ENCODE measurements at places on chromosomes 16 and 17.

DNA sequence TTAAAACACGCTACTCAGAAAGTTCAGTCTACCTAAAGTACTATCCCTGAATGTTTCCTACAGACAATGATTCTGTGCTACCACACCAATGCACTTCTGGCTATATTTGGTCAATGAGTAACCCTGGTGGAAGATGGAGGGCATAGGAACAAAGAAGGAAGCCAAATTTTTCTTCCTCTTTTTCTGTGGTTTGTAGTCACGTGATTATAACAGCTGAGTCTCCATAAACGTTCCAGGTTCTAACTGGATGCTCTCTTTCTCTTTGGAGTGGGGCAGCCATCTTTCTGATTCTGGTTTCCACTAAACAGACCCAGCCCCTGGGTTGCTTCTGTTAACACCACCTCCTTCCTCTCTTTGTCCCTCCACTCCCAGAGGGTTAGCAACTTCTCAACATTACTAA is 274.9 kb downstream of the CDH11 start:
- no peak for DNase-seq

DNA sequence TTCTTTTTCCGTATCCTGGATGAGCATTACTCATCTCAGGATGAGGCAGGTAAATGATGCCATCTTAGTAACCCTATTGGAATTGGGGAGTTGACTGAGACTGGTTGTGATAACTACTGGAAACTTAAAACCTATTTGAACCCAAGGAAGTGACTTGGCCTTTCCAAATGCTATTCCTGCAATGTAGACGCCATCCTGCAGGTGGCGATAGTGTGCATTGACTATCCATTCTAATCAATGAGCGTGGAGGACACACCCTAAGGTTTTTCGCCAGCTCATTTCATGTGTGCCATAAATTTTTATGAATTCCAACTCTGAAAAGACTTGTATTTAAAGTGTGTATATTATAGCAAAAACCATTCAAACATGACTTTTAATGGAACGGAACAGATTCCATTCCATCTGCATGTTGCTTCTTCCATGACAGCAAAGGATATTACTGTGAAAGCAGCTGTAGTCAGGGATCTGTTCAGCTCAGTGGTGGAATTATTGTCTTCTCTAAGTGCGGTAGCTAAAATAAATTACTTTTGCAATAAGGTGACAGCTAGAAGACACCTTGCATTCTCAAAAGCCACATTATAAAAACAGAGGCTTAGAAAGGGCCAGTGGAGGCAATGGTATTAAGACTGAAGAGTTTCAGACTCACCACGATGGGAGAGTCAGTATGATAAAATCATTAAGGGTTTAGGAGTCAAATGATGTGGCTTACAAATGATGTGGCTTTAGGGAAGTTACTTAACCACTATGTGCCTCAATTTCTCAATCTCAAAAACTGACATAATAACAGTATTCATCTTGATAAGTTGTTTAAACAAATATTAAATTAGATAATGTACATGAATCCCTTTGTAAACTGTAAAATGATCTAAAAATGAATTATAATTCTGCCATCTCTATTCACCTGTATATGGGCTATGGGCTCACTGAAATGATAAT is 55.5 kb downstream of the SYT17 start:
- DNase-seq: no peak

- DNase-seq: no peak
These were observed 15.8 kb downstream of the KRABD2 start for GRCh38 chr17:8360751-8361150.

- no peak for DNase-seq
These were observed 11.0 kb downstream of the CYB561 start for GRCh38 chr17:63434951-63435571.

DNA sequence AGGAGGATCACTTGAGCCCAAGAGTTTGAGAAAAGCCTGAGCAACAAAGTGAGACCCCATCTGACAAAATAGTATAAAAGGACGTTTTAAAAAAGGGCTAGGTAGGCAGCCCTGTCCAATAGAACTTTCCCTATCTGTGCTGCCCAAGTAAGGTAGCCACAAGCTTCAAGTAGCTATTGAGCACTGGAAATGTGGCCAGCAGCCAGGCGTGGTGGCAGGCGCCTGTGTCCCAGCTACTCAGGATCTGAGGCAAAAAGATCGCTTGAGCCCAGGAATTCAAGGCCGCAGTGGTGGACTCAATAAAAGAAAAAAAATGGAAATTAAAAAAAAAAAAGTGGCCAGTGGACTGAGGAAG is 1.5 kb upstream of the NQO1 start:
- DNase-seq: no peak

- no peak for DNase-seq
These were observed 356.4 kb upstream of the GOT2 start for GRCh38 chr16:59090541-59090940.

GRCh38 chr17:67281053-67281452 is 36.1 kb upstream of the HELZ start:
- DNase-seq: no peak

DNA sequence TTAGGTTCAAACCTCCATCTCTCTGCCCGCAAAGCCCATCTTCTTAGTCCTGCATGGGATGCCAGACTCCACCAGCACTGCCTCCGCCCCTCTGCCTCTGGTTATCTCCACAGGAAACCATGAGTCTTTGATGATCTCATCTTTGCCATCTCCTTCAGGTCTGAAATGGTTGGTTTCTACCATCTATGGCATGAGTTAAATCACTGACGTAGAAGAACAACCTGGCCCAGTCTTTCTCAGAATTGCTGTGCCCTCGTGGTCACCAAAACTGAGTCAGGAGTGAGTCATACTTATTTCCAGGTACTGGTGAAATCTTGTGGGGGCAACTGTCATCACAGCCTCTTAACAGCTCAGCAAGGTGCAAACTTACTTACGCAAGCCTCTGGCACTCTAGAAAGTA is 468.7 kb upstream of the C16orf82 start:
- DNase-seq: no peak

- DNase-seq: no peak
These were observed 19.7 kb upstream of the NDUFAB1 start for GRCh38 chr16:23615805-23616204.

- DNase-seq: no peak
These were observed 17.5 kb downstream of the UBALD1 start for GRCh38 chr16:4597174-4597573.

DNA sequence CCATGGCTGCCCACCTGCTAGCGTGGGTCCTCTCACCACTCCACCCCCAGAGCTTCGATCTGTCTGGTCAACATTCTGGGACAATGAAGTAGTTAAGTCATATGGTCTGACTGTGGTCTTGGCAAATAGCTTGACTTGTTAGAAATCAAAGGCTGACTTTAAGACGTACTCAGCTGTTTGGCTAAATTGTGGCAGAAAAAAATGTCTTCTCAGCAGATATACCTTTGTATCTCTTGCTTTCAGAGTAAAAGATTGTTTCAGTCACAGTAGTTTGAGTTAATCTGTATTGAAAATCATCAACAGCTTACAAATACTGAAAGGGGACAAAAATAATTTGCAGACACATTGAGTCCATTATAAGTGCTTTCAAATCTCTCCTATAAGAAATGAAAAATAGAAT is 2.1 kb upstream of the ZNF267 start:
- no peak for DNase-seq

DNA sequence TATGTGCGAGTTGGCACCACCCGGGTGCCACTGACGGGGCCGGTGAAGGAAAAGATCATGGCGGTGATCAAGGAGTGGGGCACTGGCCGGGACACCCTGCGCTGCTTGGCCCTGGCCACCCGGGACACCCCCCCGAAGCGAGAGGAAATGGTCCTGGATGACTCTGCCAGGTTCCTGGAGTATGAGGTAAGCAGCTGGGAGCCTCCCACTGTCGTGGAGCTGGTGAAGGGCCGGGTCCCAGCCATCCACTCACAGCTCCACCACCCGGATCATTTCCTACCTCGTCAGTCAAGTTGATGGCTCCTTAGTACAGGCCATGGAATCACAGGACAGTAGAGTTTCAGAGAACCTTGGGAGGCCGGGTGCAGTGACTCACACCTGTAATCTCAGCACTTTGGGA is 20.0 kb downstream of the ATP2A1 start:
- no peak for DNase-seq

DNA sequence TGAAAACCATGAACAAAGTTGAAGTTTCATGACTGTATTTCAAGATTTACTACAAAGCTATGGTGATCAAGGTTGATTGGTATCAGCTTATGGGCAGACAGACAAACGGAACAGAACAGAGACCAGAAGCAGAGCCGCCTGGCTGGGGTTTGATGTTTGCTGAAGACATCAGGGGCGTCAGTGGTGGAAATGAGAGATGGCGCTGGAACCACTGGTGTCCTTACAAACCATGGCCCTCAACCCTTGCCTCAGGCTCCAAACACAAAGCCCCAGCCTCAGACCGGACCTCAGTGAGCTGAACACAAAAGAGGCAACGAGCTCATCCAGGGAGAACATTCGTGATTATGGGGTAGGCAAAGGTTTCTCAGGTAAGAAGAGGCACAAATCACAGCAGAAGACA is 113.0 kb upstream of the METRNL start:
- DNase-seq: no peak

DNA sequence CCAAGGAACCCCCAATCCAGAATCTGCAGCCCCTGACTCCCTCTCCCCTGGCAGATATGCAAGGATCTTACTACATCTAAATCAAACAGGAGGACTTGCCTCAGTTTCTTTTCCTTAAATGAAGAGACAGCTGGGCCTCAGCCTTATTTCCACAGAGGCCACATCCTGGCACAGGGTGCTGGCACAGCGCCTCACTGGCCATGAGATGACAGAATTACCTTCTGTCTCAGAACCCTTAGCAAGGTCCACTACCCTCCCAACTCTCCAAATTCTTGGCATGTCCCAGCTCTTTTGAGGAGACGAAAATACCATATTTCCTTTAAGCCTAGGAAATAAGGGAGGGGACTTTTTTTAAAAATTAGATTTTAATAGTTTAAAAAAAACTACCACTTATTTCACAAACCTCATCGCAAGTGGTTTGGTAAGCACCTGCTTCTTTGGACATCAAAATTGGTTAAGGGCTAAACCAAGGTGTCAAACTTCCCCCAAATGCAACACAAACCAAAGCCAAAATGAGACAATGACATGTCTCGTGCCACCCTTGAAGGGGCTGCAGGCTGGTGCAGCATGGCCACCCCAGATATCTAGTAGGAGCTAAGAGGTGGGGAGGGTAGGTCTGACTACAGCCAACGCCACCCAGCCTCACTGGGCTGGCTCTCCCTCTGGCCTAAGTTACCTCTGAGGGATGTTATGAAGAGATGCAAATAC is 25.3 kb downstream of the FAM117A start:
- no peak for DNase-seq

DNA sequence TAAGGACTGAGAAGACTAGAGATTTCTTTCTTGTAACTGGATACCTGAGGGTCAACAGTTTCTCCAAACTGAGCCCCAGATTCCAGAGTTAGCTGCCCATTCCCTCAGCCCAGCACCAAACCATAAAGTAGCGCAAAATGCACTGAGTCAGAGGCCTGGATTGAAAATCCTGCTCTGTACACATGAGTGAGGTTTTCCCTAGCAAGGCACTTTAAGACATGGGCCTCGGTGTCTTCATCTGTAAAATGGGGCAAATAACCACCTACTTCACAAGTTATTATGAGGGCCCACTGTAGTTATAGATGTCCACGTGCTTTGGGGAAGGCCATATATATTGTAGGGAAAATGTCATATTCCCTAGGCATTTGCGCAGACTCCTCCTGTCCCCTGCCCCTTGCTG is 10.3 kb upstream of the DLX4 start:
- no peak for DNase-seq

GRCh38 chr17:49425004-49425286 is 10.3 kb upstream of the PHB1 start:
- no peak for DNase-seq

- DNase-seq: no peak
These were observed 37.7 kb downstream of the C16orf78 start for GRCh38 chr16:49411121-49411970.

DNA sequence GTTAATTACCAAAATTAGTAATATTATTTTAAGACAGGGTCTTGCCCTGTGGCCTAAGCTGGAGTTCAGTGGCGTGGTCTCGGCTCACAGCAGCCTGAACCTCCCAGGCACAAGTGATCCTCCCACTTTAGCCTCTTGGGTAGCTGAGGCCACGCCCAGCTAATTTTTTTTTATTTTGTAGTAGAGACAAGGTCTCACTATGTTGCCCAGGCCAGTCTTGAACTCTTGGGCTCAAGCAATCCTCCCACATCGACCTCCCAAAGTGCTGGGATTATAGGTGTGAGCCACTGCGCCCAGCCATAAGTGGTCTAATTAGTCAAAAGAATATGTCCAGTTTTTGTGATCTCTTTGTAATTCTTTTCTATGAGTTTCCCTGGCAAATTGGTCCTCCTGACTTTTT is 12.0 kb upstream of the CFDP1 start:
- no peak for DNase-seq

GRCh38 chr17:55818026-55818425 is 67.2 kb downstream of the PCTP start:
- DNase-seq: no peak

DNA sequence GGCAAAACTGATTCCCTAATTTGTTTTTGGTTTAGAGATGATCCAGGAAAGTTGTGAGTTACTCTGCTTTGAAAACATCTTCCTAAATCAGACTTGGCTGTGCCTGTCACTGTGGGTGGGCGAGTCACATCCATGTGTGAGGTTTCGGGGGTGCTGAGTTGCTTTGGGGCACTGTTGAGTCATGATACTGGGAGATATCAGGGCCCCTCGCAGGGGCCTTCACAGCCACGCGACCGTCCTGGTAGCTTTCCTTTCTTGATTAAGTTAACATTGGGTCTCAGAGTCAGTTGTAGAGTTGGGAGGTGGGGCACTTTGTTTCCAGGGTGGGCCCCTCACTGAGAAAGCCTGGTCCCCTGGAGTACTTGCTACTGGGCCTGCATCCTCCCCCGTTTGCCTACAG is 58.3 kb upstream of the LGALS9 start:
- no peak for DNase-seq

DNA sequence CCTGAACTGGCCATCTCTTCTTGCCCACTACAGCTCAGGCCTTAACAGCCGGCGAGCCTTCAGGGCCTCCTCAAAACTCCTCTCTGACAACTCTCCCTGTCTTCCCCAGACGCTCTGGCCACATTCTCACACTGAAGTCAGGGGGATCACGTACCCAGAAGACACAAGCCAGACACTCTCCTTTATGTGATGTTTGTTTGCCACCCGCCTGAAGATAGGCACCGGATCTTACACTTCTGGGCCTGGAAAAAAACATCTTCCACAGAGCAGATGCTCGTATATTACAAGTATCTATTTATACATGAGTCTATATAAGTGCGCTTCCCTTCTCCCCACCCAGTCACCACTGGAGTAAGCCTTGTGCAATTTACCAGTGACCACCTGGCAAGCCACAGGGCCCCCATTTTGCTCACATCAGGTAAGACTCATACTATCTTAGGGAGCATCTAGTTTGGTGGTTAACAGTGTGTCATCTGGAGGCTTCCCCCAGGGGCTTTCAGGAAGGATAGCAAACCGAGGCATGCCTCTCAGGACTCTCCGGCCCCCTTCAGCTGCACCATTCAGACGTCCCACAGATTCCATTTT is 349.4 kb downstream of the SOX9 start:
- DNase-seq: no peak

GRCh38 chr17:57480438-57481196 is 224.3 kb downstream of the MSI2 start:
- DNase-seq: no peak
